Mesenchymal stem cell (in vitro differentiated cells and primary cell): ENCODE measurements at places on chromosomes 5 and 9.

GRCh38 chr9:104795857-104796256 lies 31.9 kb downstream of the NIPSNAP3B start:
- no peak for DNase-seq

DNA sequence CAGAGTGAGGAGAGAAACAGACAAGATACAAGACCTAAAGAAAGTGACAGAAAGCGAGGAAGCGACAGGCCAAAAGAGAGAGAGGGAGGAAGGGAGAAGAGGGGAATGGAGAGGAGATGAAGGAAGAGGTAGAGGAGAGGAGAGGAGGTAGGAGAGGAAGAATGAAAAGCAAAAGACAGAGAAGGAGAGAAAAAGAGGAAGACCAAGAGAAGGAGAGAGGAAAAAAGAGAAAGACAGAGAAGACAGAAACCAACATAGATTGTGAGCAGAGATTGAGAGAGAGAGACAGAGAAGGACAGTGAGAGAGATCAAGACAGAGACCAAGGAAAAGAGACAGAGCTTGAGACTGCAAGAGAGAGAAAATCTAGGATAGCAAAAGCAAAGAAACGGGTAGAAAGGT lies 58.6 kb upstream of the FNIP1 start:
- DNase-seq: no peak

- no peak for DNase-seq
These were observed 69.2 kb downstream of the ANGPTL2 start for GRCh38 chr9:127053057-127053821.

DNA sequence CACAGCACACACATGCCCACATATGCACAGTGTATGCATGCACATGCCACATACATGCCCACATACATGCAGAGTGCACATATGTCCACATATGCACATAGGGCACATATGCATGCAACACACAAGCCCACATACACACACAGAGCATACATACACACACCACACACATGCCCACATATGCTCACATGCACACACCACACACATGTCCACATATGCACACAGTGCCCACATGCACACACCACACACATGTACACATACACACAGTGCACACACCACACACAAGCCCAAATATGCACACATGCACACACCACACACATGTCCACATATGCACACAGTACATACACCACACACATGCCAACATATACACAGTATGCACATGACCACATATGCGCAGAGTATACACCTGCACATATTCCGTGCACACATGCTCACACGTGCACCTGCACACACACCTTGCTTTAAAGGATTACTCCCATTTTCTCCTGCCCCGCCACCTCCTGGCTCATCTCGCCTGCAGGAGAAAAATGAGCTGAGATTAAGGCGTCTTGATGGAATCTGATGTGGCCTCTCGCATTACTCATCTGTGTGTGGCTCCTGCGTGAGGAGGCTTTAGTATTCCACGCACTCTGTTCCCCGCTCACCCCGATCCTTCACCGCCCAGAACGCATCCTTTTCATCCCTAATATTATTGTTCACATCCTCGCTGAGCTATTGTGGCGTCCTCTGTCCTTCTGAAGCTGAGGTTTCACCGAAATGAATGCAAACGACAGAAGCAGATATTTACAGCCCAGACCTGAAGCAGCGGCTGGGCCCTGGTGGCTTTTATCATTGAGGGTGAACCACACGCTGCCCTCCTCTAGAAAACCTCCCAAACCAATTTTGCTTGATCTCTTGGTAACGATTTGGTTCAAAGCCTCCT lies 182.7 kb downstream of the OLFM1 start:
- no peak for DNase-seq

GRCh38 chr5:148228392-148228984 lies 9.8 kb upstream of the MARCOL start:
- no peak for DNase-seq
